ENCODE measurements at places on chromosomes 11 and 22. TPM values are rescaled to one million over a fixed set of nuclear protein-coding genes. Genes with fewer than 3 reads are reported as not detected.

DNA sequence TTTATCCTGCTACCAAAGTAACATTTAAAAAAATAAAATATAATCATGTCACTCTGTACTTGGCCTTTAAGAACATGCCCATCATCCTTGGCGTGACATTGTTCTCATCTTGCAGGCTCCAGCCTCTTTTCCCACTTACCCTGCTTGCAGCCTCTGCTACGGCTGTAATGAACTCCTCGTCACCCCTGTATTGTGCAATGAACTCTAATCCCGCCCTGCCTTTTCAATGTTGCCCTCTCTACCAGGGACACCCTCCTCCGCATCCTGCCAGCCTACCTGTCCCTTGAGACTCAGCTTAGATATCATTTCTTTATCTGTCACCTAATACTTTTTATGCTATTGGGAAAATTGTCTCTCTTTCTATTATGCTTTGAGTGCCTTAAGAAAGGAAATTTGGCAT lies 12.6 kb upstream of the MMP20 start:
- no peak for DNase-seq

DNA sequence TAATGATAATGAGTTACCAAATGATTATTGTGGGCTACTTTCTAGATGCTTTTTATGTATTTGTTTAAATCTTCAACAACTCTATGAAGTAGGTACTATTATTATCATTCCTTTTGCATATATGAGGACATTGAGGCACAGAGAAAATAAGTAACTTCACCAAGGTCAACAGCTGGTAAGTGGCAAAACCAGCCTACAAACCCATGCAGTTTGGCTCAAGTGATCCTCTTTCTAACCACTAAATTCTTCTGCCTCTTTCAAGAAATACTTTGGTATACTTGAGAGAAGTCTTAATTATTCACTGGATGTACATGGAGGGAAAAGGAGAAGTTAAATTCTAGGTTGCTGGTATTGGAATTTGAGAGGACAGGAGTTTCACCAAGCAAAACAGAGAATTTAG lies 495.2 kb upstream of the CADM1 start:
- DNase-seq = no peak

ANGPTL5 gene
- not detected for total RNA-seq

- no peak for DNase-seq
These were observed 19.7 kb downstream of the MYO7A start for GRCh38 chr11:77147668-77148321.

GRCh38 chr11:75303544-75304224 lies 47.8 kb downstream of the ARRB1 start:
- no peak for DNase-seq

MCAT gene
- 34.6 TPM for total RNA-seq

DNA sequence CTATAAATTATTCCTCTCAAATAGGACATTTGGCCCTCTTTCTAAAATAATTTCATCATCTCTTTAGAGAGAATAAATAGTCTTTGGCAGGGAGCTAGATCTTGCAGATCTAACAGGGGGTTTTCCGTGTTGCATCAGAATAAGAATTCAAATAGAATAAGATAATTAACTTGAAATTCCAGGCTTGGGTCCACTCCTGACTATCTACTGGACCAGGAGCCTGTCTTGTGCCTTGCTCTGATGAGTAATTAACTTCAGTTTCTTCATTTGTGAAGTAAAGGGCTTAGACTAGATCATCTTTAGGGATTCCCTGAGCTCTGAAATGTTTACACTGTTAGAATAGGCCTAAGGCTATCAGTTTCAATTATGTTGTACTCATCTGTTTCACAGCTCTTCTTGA lies 23.5 kb upstream of the TMEM123 start:
- no peak for DNase-seq

- no peak for DNase-seq
These were observed 11.6 kb upstream of the PPM1F start for GRCh38 chr22:21964234-21964633.

- peak; percentile 62 for DNase-seq
These were observed 113.5 kb downstream of the SLC1A2 start for GRCh38 chr11:35305670-35306382.

BCO2 gene
- 0.19 TPM for total RNA-seq

OR8G1 gene
- total RNA-seq = not detected

GRCh38 chr11:123478352-123478987 lies 48.4 kb downstream of the GRAMD1B start:
- DNase-seq = peak; percentile 81

- peak; percentile 62 for DNase-seq
These were observed 10.4 kb upstream of the SUN2 start for GRCh38 chr22:38766076-38766777.

DNA sequence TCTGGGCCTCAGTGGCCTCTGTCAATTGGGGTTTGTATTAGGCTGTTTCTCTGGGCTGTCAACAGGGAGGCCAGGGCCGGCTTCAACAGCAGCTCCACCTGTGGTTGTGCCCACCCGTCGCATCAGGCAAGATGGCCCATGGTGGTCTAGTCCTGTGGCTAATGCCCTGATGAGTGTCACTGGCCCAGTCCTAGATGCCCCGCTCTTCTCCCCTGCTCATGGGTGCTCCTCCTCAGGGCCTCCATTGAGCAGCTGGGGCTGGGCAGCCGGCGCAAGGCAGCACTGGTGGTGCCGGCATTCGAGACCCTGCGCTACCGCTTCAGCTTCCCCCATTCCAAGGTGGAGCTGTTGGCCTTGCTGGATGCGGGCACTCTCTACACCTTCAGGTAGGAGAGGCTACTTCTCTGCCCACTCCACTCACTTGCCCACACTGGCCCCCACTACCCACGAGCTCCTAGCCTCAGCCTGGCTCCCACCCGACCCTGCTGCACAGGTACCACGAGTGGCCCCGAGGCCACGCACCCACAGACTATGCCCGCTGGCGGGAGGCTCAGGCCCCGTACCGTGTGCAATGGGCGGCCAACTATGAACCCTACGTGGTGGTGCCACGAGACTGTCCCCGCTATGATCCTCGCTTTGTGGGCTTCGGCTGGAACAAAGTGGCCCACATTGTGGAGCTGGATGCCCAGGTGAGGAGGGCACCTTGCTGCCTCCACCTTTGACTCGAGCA lies 5.4 kb downstream of the LARGE2 start:
- DNase-seq = no peak

DNA sequence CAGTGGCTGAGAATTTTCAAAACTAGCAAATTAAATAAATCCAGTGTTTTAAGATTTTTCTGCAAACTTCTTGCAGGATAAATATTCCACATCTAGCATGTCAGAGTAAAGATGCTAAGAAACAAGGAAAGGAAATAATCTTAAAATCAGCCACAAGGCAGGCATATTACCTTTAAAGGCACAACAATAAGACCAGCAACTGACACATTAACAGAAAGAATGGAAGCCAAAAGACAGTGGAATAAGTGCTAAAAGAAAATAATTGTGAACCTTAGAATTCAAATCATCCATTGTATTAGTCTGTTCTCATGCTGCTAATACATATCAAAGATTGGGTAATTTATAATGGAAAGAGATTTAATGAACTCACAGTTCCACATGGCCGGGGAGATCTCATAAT lies 132.4 kb downstream of the FAR1 start:
- no peak for DNase-seq

All from HT1080 (cell line).